ENCODE measurements at places on chromosomes 1 and 21.

DNA sequence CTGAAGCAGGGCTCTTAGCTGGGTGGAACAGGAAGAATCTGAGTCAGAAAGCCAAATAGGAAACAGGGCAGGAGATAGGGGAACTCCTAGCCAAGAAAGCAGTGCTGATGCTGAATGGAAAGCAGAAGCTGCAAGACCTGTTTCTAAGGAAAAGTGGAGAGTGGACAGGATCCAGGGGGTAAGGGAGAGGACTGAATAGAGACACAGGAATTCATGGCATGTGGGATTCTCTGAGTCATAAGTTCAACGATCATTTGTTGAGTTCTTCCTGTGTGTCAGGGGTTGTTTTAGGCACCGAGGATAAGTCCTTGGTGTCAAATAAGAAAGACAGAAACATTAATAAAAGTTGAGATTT, 153.8 kb upstream of the FGGY start:
- peak; percentile 98 for DNase-seq

- peak; percentile 38 for DNase-seq
Observed at GRCh38 chr21:43361127-43361492, 65.8 kb downstream of the SIK1 start.

DNA sequence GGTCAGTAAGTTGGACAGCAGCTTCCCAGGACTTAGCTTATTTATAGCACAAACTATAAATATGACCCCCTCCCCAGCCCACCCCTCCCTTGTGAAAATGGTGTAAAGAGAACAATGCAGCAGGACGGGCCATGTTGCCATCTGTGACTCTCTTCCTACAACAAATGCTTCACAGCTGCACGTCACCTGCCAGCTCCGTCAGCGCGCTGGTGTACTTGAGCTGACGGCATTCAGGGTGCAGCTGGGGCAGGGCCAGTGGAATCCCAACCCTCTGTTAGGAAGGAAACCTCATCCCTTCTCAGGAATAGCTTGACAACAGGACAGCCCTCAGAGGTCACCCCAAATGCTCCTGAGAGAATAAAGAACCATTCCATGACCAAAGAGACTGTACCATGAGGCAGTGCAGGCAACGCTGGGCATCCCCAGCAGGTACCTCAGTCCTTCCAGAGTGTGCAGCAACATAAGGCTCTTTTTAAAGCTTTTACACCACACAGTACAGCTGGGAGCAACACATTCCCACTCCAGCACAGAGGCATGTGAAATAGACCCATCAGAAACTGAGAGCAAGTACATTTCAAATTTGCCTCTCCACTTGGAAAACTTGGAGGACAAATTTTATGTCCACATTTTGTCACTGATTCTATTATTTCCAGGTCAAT, 85.0 kb downstream of the ATP1A1 start:
- no peak for DNase-seq

- no peak for DNase-seq
Observed at GRCh38 chr1:107842241-107842640, 122.7 kb downstream of the VAV3 start.

- no peak for DNase-seq
Observed at GRCh38 chr1:46512135-46512791, 22.6 kb downstream of the DMBX1 start.

- no peak for DNase-seq
Observed at GRCh38 chr1:244231193-244231571, 180.1 kb downstream of the ZBTB18 start.

DNA sequence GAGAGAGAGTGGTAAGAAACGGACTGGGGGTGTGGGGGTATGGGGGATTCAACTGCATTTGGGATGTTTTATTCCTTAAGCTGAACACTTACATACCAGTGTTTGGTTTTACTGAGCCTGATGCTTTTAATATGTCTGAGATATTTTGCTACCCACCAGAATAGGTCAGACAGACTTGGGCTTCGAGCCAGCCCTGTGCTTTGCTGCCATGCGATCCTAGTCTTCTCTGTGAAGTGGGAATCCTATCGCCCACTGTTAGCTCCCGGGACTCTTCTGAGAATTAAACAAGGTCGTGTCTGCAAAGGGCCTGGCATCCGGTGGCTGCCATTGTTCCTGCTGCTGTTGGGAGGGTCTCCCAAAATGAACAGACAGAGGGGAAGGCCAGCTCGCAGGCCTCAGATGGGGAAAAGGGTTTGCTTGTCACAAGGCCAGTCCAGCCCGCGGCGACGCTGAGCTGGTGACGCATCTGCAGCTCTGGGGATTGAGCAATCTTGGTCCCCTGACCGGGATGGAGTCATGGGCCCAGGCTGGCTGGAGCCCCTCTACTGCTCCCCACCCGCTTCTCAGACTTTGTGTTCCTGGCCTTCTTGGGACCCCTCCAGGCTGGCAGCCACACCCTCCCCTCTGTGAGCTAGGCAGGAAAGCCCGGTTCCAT, 26.9 kb upstream of the ECE1 start:
- peak; percentile 87 for DNase-seq

- DNase-seq, result no peak
Observed at GRCh38 chr21:45590246-45590725, 48.0 kb upstream of the SLC19A1 start.

DNA sequence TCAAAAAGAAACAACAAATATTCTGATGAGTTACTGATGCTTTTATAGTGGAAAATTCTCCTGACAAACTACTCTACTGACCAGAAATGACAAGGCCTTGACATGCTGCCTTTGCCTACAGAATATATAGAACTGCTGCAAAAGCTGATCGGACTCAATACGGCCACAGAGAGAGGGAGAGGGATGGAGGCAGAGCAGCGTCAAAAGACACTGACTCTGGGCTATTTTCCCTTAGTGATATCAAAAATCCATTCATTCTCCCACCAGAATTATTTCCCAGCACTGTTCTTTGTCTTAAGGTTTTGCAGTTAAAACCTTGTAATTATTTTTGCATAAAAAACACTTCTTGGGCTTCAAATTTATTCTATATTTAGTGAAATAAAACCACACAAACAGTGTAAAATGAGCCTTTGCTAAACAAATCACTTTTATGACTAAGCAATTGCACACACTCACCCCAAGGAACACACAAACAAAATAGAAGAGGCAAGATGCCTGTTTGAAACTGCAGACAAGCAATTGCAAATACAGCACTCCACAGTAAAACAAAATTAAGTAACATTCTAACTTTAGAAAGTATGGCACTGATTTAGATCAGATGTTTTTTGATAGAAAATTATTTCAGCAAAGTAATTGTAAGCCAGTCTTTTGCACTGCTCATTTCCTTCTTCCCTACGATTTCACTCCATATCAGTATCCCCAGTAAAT, 1036.4 kb downstream of the ADGRL2 start:
- DNase-seq, result no peak

GRCh38 chr21:29091033-29091432, 17.6 kb upstream of the CCT8 start:
- peak; percentile 86 for DNase-seq

- no peak for DNase-seq
Observed at GRCh38 chr21:34707876-34708325, 39.1 kb downstream of the CLIC6 start.

DNA sequence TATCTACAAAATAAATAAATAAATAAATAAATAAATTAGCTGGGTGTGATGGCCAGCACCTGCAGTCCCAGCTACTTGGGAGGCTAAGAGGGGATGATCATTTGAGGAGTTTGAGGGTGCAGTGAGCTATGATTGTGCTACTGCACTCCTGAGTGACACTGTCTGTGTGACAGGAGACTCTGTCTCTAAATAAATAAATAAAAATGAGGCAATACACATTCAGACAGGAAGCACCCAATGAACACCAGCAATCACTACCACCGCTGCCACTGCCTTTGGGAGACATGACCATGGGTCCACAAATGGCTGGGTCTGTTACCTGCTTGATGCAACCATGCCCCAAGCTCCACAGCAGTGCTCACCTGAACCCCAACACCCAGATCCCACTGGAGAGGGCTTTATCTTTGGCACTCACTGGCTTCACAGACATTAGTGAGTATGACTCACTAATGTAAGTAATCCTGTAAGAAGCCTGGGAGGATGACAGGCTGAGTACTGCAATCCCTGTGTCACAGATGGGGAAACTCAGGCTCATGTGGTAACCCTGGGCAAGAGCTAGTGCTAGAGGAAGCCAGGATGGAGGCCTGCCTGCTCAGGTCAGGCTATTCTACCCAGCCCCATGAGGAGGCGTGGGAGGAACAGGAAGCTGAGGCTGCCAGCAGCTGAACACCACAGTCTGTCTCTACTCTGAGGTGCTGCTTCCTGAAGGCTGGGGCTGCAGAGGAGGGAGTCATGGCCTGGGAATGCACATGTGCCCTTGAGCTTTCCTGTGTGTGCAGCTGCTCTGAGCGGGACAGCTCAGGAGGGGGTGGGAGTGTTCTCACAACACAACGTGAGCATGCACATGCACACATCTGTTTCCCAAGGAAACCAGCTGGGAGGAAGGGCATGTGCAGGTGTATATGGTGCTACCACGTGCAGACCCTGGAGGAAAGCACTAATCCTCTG, 43.0 kb downstream of the SLC9A1 start:
- DNase-seq, result peak; percentile 99

DNA sequence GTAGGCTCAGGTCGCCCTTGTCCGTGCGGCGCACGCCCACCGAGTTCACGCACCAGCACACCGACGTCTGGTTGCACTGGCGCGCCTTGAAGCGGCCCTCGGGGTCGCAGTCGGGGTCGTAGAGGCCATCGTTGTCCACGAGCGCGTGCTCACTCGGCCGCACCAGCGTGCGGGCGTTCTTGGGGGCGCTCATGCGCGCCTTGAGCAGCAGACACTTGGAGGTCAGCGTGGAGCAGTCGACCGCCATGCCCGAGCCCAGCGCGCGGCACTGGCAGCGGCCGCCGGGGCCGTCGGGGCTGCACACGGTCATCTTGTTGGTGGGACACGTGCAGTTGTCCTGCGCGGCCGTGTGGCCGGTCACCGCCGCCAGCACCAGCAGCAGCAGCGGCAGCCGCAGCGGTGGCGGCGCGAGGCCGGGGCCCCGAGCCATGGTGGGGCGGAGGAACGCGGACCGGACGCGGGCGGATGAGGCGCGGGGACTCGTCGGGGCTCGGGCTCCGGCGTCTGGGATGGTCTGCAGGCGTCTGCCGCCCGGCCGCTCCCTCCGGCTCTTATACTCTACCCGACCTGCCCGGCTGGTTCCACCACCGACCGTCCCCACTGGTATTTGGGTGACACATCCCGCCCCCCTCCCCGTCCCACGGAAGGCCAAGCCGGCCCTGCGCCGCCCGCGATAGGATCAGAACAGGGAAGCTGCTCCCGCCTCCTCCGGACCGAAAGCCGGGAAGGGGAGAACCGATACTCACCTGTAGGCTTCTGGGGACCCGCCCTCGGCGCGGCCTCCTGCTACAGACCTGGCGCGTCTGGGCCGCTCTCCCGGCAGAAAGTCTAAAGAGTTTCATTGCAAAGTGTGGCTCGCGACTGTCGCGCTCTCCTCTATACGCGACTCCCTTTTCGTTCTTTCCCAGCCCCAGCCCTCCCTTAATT, at the start of gene TACSTD2:
TSS of gene TACSTD2 (minus strand) at position 526 of the 927 bp plus-strand sequence. CDS start at position 430, 96 bp downstream.
- DNase-seq, result no peak

- DNase-seq, result no peak
Observed at GRCh38 chr1:115193046-115193828, 103.9 kb upstream of the TSPAN2 start.

DNA sequence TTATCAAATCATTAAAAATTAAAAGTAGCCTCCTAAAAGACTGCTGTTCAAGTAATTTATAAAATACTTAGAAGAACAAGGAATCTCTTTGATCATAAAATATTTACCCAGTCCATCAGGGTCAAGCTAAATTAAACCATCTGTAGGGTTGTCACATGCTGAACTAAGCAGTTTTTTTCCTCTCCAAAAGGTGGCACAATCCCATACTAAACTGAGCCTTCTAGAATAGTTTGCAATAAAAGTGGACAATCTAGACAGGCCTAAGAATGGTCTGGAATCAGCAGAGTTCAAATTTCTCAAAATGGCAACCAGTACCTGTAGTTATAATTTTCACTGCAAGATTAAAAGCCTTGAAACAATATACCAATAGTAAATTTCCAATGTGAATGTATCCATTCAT, 194.8 kb downstream of the EIF4G3 start:
- DNase-seq, result peak; percentile 16

GRCh38 chr1:106646816-106647215, 409.7 kb upstream of the PRMT6 start:
- no peak for DNase-seq

DNA sequence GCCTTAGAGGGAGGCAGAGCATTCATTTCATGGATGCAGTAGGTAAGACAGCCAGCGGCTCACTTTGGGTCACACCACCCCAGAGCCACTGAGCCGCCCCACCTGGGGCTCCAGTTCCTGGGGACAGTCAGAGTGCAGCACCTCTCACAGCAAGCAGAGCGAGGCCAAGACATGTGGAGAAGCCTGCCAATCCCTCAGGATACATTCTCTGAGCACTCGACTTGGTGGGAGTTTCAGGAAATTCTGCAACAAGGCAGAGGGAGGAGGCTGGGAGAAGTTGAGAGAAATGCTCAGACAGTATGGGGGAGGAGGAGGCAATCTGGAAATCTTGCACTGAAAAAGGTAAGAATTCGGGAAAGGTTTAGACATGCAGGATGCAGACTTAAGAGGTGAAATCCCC, 60.8 kb upstream of the WLS start:
- no peak for DNase-seq

DNA sequence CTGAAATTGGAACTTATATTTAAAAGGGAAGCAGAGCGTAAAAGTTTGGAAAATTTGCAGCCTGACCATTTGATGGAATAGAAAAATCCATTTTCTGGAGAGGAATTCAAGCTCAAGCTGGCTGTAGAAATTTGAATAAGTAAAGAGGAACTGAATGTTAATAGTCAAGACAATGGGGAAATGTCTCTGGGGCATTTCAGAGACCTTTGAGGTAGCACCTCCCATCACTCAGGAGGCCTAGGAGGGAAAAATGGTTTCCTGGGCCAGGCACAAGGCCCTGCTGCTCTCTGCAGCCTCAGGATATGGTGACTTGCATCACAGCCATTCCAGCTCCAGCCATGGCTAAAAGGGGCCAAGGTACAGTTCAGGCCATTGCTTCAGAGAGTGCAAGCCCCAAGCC, 17.6 kb upstream of the TSHB start:
- no peak for DNase-seq

DNA sequence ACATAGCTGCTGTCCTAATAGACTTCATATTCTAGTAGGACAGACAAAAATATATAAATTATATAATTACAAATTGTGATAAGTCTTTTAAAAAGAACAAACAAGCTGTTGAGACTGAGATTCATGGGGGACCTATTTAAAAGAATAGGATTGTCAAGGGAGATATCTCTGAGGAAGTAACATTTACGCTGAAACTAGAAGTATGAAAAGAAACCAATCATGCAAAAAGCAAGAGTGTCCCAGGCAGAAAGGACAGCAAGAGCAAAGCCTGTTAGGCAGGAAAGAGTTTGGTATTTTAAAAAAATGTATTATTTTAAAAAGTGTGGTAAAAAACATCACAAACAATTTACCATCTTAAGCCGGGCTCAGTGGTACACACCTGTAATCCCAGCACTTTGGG, 9.1 kb upstream of the METTL13 start:
- DNase-seq, result no peak

DNA sequence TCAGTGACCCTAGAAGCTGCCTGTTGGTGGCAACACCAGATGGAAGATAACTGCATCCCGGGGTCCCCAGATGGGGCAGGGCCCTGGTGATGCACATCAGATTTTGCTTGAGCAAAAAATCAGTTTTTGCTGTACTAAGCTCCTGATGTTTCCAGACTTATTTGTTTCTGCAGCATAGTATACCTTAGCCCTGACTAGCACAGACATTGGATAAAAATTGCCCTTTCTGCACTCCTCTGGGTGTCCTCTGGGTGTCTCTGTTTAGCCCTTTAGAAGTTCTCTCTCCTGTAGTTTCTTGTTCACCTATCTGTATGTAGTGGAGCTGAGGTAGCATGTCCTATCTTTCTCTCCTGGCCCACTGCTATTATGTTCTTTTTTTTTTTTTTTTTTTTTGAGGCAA, 30.3 kb upstream of the PLA2G2C start:
- peak; percentile 2 for DNase-seq

- DNase-seq, result peak; percentile 39
Observed at GRCh38 chr1:68010090-68010489, 40.3 kb downstream of the DIRAS3 start.
